ENCODE measurements at places on chromosomes 6 and 20.

DNA sequence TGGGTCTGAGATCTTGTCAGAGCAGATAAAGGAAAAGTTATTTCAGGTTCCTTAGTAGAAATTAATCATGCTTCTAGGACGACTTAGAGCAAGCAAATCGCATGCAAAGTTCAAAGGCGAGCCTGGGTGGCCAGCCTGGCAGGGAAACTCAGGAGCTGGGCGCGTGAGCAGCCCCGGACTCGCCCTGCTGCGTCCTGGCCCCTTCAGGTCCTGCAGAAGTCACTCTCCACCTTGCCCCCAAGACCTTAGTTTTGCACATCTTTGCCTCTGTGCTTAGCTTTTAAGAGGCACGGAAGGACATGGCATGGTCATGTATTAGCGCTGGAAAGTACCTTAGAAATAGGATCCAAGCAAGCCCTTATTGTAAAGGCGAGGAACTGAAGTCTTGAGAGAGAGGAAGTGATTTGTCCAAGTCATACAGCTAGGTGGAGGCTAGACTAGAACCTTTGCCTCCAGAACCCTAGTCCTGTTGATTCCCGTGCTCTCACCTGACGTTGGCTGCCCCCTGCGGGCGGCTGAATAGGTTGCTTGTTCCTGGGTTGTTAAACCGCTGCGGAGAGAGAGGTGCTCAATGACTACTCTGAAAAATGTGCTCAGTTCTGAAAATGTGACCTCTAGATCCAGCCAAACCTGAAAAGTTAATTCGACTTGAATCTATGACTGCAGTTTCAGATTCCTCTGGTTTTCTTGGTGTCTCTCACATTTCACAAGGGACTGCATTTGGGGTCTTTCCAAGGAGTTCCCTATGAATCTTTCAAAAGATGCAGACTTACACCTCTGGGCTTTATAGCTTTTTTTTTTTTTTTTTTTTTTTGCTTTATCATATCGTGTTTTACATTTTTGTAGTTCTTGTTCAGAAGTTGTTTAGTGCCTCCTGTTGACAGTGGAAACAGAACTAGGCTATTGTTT is 2.7 kb downstream of the MYB start:
- no peak for DNase-seq

- DNase-seq: no peak
Observed at GRCh38 chr6:90941885-90942284, 355.0 kb upstream of the MAP3K7 start.

- DNase-seq: no peak
Observed at GRCh38 chr6:157335829-157336228, 12.5 kb upstream of the TMEM242 start.

GRCh38 chr6:7542065-7542873 is 798 bp downstream of the DSP start:
- DNase-seq: no peak

DNA sequence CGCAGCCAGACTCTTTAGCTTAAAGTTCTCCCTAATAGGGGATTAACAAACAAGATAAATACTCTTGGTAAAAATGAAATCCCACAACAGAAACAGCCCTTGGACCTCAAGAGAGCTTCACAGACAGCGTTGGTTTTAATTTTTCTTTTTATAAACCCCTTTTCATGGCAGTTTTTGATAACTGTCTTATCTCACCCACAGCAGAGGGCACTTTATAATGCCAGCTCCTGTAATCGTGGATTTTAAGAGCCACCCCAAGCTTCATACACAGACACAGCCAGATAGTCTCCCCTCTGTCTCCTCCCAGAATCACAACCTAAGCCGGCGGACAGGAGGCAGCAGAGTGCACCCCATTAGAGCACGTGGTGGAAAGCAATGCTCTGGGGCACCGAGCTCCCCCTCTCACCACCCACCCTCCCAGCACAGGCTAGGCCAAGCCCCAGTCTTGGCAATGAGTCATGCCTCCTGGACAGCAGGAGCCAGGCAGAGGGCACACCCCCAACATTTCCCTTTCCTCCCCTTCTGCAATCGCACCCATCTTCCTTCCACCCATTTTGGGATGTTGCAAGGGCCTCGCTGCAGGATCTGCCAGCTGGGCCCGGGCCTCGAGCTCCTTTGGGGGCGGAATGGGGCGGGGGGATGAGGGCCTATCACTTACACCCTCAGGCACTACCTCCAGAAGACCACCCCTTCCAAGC is 2.4 kb downstream of the JAG1 start:
- DNase-seq: no peak

- DNase-seq: no peak
Observed at GRCh38 chr20:54710341-54710740, 234.9 kb downstream of the DOK5 start.

DNA sequence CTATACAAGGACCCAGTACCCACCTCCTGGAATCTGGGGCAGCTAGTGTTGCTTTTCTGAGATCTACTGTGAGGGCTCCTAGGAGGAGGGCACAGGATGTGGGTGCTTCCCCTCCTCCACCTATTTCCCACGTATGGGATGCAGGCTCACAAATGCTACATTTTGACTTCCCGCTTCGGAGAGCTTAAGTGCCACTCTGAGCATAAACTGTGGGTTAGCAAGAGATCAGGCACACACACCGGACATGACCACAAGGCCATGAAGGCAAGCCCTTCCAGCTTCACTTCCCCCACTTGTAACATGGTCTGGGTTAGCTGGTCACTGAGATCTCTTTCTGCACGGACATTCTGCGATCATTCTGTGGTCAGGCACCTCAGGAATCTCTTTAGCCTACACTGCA is 15.7 kb upstream of the TGM3 start:
- DNase-seq: no peak

DNA sequence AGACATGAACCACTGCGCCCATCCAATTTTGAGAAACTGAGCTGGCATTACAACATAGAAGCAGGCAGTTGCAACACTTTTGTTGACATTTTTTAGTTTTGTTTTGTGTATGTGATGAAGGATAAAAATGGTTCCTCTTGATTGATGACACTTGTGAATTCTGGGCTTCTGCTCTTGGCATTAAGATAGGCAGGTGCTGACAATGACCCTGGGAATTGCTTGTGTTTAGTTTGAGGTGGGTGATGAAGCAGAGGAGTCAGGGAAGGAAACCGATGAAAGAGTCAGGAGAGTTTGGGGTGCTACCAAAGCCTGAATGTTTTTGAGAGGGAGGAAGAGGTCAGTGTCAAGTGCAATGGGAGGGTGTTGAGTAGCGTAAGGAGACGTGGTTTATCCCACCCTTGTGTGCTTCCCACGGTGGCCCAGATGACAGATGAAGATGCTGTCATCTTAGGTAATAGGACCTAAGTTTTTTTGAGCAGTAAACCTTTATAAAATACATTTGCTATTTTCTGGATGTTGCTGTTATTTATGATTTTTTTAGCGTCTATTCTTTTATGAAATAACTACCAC is 19.4 kb downstream of the CDS2 start:
- no peak for DNase-seq

All from NCI-H446 (cell line).